ENCODE measurements at places on chromosomes 2 and 18.

- DNase-seq = no peak
Measured at GRCh38 chr2:127041259-127041970, 65.5 kb downstream of the BIN1 start.

DNA sequence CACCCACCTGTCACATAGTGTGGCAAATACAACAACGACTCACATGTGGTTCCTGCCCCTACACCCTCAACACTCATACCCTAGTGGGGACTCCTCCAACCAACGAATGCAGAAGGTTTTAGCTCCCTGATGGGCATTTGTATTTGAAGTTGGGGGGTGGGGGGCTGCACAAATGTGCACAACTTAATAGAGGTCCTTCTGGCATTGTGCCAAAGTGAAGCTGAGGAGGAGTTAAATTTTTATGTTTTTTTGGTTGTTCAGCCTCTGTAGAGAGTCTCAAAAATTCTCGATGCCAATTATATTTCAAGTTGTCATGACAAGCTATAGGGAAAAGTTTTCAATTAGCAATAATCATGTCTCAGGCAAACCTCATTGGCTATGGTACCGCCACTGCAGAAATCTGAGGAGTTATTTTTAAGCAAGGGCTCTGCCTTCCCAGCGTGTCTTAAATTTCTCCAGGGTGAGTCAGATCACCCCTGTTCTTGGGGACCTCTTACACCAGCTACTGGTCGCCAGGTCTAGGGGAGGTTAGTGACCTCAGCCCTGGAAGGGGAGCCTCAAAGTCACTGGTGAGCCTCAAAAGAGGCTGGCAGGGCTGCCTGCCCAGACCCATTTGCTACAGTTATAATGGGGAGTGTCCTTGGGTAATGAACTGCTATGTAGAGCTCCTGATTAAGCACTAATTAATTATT lies 102.7 kb upstream of the TAF1B start:
- no peak for DNase-seq

- no peak for DNase-seq
Measured at GRCh38 chr2:124520953-124521352, 495.9 kb downstream of the CNTNAP5 start.

- DNase-seq = no peak
Measured at GRCh38 chr2:202317080-202317857, 51.7 kb downstream of the NOP58 start.

- no peak for DNase-seq
Measured at GRCh38 chr2:49831698-49832367, 677.5 kb upstream of the FSHR start.

GRCh38 chr2:177335917-177336450 lies 56.6 kb upstream of the AGPS start:
- DNase-seq = no peak

GRCh38 chr18:52060607-52061304 lies 279.2 kb upstream of the DCC start:
- no peak for DNase-seq

DNA sequence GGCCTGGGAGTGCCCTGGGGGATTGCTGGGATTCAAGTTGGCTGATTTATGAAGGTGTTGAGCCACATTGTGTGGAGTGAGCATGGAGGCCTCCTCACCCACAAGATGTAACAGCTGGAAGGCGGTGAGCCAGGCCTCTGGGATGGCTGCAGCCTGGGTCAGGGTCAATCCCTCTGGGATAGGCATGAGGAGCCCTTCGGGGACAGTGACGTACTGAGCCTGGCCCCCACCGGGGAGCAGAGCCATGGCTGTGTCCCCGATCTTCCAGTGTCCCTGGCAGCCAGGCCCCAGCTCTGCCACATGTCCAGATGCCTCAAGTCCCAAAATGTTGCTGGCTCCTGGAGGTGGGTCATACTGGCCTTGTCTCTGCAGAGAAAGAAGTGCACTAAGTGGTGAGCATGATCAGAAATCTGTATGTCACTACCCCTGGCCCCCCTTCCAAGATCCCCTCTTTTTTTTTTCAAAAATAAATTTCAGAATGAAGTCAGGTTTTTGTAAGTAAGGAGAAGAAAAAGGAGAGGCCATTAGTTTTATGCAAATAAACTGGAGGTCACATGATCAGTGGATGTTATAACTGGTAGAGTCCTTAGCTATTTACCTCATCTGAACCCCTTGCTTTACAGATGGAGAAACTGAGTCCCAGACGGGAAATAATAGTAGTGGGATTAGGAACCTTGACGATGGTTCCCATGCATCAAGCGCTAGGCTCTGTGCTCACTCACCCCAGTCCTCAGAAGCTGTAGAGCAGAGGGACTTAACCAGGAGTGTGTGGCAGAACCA lies 1.7 kb downstream of the TP53I3 start:
- DNase-seq = no peak
